Activated CD4-positive, CD25-positive, alpha-beta regulatory T cell treated with anti-CD3 and anti-CD28 coated beads, Interleukin-2, amount 50 U/mL, for 16 hours (primary cell): ENCODE measurements at places on chromosomes 4 and X.

DNA sequence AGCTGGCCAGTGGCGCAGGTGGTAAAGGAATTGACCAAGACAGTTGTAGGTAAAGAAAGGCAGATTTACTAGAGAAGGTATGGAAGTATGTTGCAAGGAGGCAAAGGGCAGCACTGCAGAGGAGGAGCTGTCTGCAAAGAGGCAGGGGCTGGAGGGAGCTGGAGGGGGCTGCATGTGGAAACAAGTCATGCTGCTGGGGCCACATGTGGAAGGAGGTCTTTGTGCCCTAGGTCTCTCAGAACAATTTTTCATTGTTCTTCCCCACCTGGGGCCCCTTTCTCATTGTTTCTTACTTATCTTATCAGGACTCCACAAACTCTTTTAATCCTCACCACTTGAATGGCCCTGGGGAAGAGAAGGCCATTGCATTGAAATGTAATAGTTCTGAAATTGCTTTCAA, 144.8 kb upstream of the PLAC1 start:
- no peak for DNase-seq

- no peak for DNase-seq
These were observed 7.4 kb upstream of the UTP3 start for GRCh38 chr4:70680934-70681333.

DNA sequence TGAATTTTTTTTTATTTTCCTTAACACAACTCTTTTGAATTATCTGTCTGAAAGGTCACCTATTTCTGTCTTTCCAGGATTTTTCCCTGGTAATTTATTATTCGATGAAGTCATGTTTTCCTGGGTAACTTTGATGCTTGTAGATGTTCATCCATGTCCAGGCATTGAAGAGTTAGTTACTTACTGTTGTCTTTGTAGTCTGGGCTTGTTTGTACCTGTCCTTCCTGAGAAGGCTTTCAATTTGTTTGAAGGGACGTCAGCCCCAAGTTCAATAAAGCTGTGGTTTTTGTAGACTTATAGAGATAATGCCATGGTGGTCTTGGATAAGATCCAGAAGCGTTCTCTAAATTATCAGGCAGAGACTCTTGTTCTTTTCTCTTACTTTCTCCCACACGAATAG, 252.4 kb upstream of the ARHGAP24 start:
- DNase-seq, result no peak

DNA sequence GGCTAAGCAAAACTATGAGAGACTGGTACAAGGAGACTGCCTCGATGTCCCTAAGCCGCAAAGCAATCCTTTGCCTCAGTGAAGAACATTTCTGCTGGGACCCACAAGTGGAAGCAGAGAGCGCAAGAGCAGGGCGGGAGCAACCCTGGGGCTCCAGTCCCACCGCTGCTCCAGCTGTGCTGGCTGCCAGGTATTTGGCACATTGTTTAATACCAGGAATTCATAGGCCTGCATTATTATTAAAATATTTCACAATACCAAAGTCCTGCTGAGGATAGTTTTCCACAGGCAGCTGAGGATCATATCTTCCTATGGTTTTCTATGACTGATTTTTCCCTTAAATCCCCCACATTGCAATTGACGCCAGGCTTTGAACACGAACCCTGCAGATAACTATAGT, 163.5 kb upstream of the TLL1 start:
- no peak for DNase-seq

DNA sequence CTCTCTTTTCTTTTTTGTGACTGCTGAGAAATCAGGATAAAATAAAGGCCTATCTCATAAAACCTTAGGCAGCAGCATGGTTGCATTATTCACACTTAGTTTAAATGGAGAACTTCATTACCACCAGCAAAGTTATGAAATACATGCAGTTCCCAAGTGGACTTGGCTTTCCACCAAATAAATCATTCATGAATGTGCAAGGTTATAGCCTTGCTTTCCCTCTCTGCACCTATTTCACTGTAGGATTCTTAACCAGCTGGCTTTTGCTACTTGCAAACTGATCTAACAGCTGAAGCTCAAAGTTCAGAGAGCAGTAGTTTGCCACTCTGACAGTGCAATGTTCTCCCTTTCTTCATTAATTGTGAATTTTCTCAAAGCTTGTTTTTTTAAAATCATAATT, 140.1 kb upstream of the SMIM31 start:
- DNase-seq, result no peak

DNA sequence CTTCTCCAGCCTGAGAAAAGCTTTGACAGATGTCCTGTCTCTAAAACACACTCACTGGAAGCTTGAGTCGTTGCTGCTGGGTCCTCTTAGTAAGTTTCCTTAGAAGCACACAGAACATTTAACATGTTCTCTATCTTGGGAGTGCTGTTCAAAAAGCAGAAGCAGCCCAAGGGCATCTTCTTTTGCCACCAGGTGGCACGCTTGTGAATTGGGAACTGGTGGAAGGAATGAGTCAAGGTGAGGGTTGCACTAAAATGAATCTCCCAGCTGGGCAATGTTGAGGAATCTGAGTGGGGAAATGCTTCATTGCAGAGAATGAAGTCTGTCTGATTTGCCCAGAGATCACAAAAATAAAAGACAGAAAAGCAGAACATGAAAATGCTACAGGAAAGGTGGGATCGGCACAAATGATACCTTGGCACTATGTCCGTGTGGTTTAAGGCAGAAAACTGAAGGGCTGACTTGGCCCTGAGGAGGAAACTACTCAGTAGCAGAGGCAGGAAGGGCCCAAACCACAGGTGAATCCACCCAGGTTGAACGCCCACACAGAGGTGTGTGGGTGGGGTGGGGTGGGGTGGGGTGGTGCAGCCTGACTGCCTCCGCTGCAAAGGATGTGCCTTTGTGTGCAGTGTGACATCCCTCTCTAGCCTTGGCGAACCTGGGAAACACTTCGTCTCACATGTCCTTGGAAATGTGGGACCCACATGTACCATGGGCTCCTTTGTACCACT, 26.0 kb downstream of the KIT start:
- no peak for DNase-seq
